HepG2 (cell line): ENCODE measurements at places on chromosomes 5 and 9. TPM values are rescaled to one million over a fixed set of nuclear protein-coding genes. Genes with fewer than 3 reads are reported as not detected.
A peak's percentile ranks its signal among the peaks of the same experiment; 100 is the strongest.

The CARD9 gene
- 3.6 and 7.4 TPM in 2 replicates for total RNA-seq

The URM1 gene
- total RNA-seq: 37.1 and 42.1 TPM in 2 replicates

The GRIA1 gene
- total RNA-seq: not detected in 2 replicates

The SHC3 gene
- total RNA-seq: 0.89 and 1.1 TPM in 2 replicates

The PCDHGA3 gene
- not detected in 2 replicates for total RNA-seq

The GABRP gene
- not detected in 2 replicates for total RNA-seq

GRCh38 chr5:95621839-95622629 lies 2.1 kb downstream of the GPR150 start:
- H3K27ac ChIP-seq: no peak overlapping the region
- H3K27me3 ChIP-seq: peaks cover 7% of the 10 kb centered on the region
- no peak for DNase-seq
- no peak overlapping the region for H3K4me3 ChIP-seq
- peaks cover 25% of the 10 kb centered on the region for H3K4me1 ChIP-seq

GRCh38 chr9:68808338-68808890 lies 103.4 kb downstream of the PIP5K1B start:
- H3K36me3 ChIP-seq: peaks cover 2% of the 10 kb centered on the region; the same call in 1 of the 2 replicates
- no peak overlapping the region for H3K27ac ChIP-seq
- H3K27me3 ChIP-seq: no peaks in the 10 kb centered on the region
- no peak for DNase-seq
- no peak overlapping the region for H3K4me3 ChIP-seq

- no peak overlapping the region for H3K4me3 ChIP-seq
- no peaks in the 10 kb centered on the region for H3K36me3 ChIP-seq
- no peak overlapping the region for H3K27ac ChIP-seq
- peaks cover 31% of the 10 kb centered on the region for H3K4me1 ChIP-seq
- DNase-seq: no peak
Measured at GRCh38 chr5:77028631-77029375, 1.4 kb upstream of the AGGF1 start.

DNA sequence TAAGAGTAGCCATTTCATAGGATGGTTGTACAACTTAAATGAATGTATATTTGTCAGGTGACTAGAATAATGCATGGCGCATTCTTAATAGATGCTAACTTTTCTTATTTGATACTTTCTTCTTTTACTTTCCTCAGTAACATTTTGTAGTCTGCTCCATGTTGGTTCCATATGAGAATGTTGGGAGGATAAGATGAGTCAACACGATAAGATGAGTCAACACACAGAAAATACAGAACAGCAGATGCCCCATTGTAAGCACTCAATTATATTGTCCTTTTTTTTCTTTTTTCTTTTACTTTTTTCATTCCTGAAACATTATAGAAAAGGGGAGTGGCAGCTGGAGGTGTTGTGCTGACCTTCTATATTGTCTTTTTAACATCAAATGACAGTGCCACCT lies 92.3 kb upstream of the SPATA31C2 start:
- H3K27ac ChIP-seq: no peak overlapping the region
- H3K36me3 ChIP-seq: no peaks in the 10 kb centered on the region
- H3K27me3 ChIP-seq: peaks cover 12% of the 10 kb centered on the region; the same call in 1 of the 3 replicates
- no peak overlapping the region for H3K4me3 ChIP-seq
- no peaks in the 10 kb centered on the region for H3K4me1 ChIP-seq
- no peak for DNase-seq

DNA sequence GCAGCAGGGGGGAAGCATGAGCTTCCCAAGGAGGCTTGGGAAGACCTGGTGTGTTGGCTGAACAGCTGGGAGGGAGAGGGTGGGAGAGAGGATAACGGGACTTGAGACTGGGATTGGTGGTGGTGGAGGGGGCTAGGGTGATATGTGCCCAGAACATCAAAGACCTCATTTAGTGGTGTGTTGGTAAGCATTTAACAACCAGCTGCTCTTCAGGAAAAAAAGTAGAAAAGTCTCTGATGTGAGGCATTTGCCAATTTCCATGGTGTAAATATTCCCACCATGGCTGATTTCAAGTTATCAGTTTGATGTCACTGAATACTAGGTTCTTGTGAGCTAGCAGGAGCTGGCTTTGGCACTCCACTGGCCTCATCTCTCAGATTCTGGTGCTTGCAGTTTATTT lies 170.8 kb downstream of the MACROH2A1 start:
- H3K27ac ChIP-seq: no peak overlapping the region
- H3K4me1 ChIP-seq: peaks cover 62% of the 10 kb centered on the region
- no peak overlapping the region for H3K4me3 ChIP-seq
- no peaks in the 10 kb centered on the region for H3K27me3 ChIP-seq
- no peak for DNase-seq

DNA sequence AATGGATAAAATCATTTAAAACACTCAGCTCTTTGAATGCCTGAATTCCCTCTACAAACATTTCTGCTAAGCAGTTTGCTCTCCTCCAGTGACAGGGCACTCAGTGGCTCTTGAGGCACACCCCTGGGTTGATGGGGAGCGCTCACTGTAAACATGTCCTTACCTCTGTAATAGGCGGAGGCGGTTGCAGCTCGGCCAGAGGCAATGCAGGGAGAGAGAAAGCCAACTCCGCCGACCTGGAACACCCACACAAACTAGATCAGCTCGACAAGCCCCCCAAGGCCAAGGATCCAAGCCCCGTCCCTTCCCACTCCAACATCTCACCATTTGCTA lies 329 bp downstream of the CDC23 start:
- no peaks in the 10 kb centered on the region for H3K27me3 ChIP-seq
- peaks cover 5% of the 10 kb centered on the region for H3K36me3 ChIP-seq
- H3K27ac ChIP-seq: peak overlapping the region; percentile 83

DNA sequence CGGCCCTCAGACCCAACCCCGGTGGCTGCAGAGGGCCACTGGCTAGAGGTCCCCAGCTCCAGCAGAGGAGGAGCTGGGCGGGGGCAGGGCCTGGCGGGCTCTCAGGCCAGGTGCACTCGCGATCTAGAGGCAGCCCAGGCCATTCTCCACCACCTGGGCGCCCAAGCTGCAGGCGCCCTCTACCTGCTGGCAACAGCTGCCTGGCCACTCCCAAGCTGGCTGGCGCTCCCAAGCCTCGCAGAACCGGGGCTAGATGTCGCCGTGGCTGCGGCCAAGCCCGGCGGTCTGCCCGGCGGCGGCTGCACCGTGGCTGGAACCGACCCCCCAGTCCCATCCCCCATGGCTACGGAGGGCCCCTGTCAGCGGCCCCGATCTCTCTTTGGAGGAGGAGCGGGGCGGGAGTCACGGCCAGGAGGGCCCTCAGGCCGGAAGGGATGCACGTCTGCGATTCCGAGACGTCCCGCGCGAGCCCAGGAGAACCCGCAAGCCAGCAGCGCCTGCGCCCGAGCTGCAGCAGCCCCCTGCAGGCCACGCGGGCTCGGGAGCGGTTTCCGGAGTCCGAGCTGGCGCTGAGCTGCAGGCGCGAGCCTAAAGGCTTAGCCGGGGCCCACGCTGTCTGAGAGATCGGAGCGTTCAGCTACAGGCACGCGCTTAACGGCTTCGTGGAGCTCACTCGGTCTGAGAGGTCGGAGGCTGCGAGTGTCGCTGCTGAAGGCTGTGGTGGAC lies 44.3 kb upstream of the BICD2 start:
- no peaks in the 10 kb centered on the region for H3K36me3 ChIP-seq
- DNase-seq: peak; percentile 17
- peaks cover 8% of the 10 kb centered on the region; the same call in 1 of the 2 replicates for H3K4me1 ChIP-seq
- H3K27ac ChIP-seq: no peak overlapping the region
- peak overlapping the region; percentile 54; the same call in 1 of the 2 replicates for H3K4me3 ChIP-seq

GRCh38 chr5:32144378-32145207 lies 29.5 kb downstream of the GOLPH3 start:
- no peaks in the 10 kb centered on the region for H3K27me3 ChIP-seq
- H3K4me1 ChIP-seq: peaks cover 58% of the 10 kb centered on the region

DNA sequence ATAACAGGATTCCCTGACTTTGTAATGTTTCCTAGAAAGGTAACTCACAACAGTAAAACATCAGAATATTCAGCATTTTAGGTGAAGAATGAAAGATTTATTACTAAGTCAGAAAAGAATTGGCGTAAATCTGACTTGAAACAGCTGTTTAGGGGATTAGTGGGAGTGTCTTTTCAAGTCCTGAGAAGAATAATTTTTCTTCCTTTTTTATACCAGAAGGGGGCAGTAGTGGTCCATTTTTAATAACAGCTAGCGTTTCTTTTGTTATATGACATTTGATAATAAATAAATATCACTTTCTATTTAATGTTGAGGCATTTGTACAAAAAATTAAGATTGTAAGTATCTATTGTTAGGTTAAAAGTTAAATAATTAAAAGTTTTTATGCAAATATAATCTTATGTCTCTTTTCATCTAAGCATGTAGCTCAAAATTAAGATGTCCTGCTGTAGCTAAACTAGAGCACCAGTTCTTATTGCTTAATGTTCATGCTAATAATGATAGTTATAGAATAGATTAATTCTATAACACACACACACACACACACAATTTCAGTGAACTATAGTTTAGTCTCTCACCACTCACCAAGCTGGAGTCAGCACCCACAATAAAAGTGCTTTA lies 258.7 kb upstream of the ARRDC3 start:
- no peaks in the 10 kb centered on the region for H3K36me3 ChIP-seq
- no peak overlapping the region for H3K27ac ChIP-seq
- peak; percentile 31 for DNase-seq
- no peaks in the 10 kb centered on the region for H3K4me1 ChIP-seq

DNA sequence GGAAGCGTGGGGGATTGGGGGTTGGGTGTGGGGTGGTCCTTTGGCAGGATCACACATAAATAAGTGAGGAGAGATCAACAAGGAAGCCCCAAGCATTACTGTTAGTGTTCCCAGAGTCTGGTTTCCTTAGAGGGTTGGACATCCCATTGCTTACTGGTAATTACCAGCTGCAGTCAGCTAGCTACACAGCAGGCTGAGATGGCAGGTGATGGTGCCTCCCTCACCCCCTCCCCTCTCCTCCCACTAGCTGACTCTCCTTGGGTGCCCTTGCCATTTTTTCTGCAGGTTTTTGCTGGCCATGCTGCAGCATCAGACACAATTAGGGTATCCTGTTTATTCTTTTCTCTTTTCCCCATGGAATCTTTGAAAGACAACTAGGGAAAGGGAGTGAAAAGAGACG lies 107.5 kb upstream of the TLR4 start:
- H3K27ac ChIP-seq: no peak overlapping the region
- no peak overlapping the region for H3K4me3 ChIP-seq
- no peaks in the 10 kb centered on the region for H3K27me3 ChIP-seq
- no peaks in the 10 kb centered on the region for H3K4me1 ChIP-seq
